ENCODE measurements at places on chromosomes 12 and 14.

DNA sequence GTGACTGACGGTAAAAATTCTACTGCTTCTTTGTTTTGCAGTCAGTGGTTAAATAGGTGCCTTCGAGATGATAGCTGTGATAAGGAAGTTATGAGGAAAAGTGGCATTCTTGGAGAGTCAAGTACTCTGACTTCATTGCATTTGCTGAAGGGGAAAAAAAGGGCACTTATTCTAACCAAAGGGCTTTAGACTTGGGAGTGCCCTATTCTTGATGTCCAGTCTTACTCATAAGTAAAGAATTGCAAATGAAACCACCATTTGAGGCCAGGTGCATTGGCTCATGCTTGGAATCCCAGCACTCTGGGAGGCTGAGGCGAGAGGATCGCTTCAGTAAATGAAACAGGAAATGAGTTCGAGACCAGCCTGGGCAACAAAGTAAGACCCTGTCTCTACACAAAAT lies 40.3 kb downstream of the BRAP start:
- no peak for DNase-seq

GRCh38 chr14:22836301-22837113 lies at the start of gene MMP14:
TSS of gene MMP14 (plus strand) at chr14:22836585. CDS start at chr14:22836818, 233 bp downstream.
- peak; percentile 79 for DNase-seq

DNA sequence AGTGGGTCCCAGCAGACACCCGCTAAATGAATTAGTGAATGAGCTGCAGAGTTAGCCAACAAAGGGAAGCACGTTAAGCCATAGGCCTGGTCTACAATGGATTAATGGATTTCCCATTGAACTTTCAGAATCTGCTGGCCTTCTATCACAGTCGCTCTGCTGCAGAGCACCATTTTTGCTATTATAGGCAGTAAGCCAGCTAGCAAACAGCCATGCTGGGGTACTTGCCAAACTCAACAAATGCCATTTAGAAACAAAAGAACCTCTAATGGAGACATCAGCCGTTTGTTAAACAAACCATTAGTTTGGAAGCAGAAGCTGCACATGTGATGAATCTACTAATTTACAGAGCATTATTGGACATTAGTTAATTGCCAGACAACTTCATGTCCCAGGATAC lies 181.1 kb upstream of the STXBP6 start:
- DNase-seq = no peak

GRCh38 chr12:2980630-2981029 lies 21.4 kb downstream of the TEAD4 start:
- DNase-seq = no peak

GRCh38 chr12:115918763-115919162 lies 358.7 kb downstream of the MED13L start:
- DNase-seq = peak; percentile 26

GRCh38 chr12:116201908-116202307 lies 75.6 kb downstream of the MED13L start:
- no peak for DNase-seq

GRCh38 chr12:2636741-2637340 lies 157.9 kb upstream of the FKBP4 start:
- no peak for DNase-seq

DNA sequence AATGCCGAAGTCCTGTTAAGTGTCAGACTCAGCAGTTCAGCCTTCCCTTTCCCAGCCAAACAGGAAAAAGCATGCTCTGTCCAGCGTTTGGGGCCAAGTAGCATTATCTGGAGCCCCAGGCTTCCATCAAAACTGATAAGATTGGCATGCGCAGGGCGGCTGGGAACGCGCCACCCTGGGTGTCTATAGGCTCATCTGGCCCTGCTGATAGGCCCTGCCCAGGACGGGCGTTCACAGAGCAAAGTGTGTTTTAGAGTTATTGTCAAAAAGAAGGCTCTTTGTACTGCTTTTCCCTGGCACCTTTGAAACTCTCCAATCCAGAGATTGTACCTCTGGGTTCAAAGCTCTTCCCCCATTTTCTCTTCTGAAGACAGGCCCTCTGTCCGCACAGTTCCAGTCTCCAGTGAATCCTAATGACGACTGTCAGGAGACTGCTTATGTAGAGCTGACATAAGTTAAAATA lies at the start of gene ART4:
ART4 (minus strand) TSS at position 102 of the 463 bp plus-strand sequence. CDS start 413 bp downstream, outside the sequence.
- DNase-seq = no peak

- no peak for DNase-seq
These were observed 4.9 kb downstream of the WSB2 start for GRCh38 chr12:118055865-118056773.

DNA sequence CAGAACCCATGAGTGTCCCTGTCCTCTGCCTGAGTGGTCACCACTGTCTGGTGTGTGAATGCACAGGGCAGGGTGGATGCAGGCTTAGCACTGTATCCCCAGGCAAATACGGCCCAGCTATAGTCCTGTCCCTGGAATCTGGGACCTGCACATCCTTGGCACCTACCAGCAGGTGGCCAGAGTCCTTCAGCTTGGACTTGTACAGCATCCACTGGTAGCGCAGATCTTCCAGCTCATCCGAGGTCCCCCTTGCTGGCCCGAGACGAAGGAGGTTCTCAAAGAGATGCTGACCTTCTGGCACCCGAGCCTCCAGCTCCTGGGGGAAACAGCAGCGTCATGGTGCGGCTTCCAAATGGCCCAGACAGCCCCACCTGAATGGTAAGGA lies 83.4 kb downstream of the SYNE3 start:
- no peak for DNase-seq

- DNase-seq = no peak
These were observed 3.3 kb downstream of the ENO2 start for GRCh38 chr12:6917491-6918231.

DNA sequence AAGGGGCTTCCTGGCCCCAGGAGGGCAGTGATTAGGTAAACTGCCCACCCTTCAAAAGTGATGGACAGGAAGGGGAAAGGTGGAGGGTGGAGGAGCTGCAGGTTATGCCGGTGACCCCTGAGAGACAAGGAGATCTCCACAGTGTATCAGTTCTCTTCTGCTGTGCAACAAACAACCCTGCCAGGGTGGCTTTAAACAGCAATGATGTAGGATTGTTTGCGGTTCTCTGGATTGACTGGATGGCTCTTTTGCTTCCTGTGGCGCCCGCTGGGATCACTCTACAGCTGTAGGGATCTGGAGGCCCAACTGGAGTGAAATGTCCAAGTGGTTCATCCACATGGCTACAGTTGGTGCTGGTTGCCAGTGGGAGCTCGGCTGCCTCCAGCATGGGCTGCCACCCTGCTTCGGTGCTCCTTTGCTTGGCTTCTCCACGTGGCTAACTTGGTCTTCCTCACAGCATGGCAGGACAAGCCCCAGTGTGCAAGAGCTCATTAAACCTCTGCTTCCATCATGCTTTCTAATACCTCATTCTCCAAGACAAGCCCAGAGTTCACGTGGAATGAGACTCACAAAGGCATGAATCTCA lies 8.6 kb upstream of the ANKRD9 start:
- no peak for DNase-seq

GRCh38 chr12:74170645-74171477 lies 366.8 kb upstream of the ATXN7L3B start:
- DNase-seq = no peak

- DNase-seq = no peak
These were observed 27.1 kb upstream of the LUM start for GRCh38 chr12:91138337-91138920.

DNA sequence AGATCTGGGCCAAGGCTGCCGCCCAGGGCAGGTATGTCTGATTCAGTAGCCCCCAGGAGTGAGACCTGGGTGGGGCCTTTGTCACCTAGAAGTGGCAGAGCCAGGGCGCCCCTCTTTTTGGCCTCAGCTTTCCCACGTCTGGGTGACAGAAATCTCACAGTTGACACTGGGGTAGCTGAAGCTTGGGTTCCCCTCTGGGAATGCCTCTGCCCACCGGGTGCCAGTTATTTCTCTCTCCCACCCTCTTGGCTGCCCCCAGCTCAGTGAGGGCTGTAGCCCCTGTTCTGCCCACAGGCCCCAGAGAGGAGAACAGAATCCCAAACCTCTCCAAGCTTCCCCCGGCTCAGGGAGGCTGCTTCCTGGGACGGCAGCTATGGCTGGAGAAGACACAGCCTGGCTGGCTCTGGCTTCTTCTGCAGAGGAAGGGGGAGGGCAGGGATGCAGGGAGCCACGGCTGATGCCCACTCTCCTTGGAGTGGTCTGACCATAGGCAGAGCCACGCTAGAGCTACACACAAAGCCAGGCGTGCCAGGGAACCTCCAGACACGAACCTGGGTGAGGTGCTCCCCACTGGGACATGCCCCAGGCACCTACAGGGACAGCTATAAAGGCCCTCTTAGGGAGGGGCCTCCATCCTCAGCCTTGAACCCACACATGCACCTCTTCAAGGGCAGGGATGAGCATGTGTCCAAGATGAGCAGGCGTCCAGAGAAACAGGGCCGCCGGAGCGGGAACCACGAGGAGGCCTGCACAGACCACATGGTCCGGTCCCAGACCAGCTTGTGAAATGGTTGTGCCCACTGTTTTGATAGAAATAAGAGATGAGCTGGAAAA lies 51.7 kb downstream of the BEGAIN start:
- DNase-seq = no peak

GRCh38 chr14:27410981-27411380 lies 813.1 kb upstream of the NOVA1 start:
- DNase-seq = no peak

GRCh38 chr14:97602438-97603117 lies 805.4 kb downstream of the VRK1 start:
- no peak for DNase-seq

- no peak for DNase-seq
These were observed 462.2 kb downstream of the LRIG3 start for GRCh38 chr12:58458102-58458501.

GRCh38 chr12:83408851-83409250 lies 722.1 kb downstream of the TMTC2 start:
- no peak for DNase-seq

GRCh38 chr12:12334367-12335040 lies 15.5 kb downstream of the MANSC1 start:
- DNase-seq = peak; percentile 60

DNA sequence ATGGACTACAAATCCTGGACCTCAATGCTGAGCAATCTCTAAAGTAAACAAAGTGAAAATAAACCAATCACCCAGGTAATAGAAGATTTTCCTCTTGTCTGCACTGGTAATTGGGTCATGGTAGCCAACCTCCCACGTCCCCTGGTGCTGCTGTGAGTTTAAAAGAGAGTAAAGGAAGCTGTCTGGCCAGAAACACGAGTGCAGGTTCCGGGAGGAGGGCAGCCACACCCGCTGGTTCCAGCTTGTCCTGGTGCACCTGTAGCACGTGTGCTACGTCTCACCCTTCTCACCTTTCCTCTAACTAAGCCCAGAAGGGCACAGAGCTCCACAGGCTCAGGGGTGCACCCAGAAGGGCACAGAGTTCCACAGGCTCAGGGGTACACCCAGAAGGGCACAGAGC lies 5.4 kb downstream of the CRACR2A start:
- DNase-seq = no peak

GRCh38 chr12:18546399-18546798 lies 191.4 kb downstream of the PLCZ1 start:
- DNase-seq = no peak

DNA sequence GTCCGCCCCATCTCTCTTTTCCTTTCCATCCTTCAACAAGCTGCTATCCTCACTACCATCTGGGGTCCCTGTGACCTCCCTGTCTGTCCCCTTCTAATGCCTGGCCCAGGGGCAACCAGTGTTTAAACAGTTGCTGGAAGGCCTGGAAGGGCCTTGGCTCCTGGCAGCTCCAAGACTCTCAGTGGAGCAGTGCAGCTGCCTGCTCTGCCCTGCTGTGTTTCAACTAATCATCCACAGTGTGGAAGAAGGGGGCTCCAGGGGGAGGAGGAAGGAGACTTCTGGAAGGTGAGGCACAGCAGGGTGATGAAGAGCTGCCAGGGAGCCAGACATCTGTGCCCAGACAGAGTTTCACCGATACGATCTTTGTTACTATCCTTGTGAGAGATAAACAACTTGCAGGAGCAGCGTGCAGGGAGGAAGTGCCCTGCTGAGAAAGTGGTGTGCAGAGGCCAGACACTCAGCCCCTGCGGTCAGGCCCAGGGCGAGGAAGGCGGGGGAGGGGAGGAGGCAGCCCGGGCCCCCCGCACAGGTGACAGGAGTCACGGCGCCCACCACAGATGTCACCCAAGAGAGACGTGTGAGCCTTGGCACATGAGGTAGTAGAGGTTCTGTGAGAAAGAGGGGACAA lies 1061.8 kb downstream of the BCL11B start:
- DNase-seq = no peak

DNA sequence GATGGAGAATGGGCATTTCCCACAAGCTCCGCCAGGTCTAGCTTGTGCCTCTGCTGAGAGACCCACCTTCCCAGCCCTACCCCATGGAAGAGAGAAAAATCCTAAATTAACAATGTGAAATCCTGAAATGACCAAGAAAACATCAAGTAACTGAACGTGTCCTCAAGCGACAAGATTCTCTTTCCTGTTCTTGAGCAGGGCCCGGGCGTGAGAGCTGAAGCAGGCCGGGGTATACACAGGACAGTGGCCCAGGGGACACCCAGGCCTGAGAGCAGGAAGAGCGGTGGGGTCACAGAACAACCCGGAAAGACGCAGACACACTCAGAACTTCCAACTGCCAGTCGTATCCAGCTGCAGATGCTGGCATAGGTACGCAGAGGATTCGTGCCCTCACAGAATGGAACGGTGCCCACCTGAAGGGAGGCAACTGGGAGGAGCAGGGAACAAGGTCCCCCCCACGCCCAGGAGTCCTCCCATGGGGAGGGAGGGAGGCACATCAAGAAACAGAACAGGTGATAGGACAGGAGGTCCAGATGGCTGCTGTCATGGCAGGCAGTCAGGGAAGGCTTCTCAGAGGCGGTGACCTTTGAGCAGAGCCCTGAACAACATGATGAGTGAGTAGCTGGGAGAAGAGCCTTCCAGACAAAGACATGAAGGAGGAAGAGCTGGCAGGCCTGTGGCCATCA lies 9.1 kb downstream of the RIMBP2 start:
- no peak for DNase-seq

DNA sequence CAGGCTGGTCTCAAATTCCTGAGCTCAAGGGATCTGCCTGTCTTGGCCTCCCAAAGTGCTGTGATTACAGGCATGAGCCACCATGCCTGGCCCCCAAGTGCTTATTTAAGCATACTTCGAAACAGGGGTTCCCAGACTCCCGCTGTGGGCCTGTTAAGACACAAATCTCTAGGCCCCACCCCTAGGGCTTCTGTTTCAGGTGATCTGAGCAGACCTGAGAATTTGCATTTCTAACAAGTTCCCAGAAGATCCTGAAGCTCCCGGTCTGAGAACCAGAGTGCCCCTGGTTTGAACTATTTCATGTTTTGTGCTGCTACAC lies 25.0 kb downstream of the GCH1 start:
- DNase-seq = no peak

GRCh38 chr12:46401662-46402061 lies 29.1 kb upstream of the SLC38A2 start:
- DNase-seq = peak; percentile 37

DNA sequence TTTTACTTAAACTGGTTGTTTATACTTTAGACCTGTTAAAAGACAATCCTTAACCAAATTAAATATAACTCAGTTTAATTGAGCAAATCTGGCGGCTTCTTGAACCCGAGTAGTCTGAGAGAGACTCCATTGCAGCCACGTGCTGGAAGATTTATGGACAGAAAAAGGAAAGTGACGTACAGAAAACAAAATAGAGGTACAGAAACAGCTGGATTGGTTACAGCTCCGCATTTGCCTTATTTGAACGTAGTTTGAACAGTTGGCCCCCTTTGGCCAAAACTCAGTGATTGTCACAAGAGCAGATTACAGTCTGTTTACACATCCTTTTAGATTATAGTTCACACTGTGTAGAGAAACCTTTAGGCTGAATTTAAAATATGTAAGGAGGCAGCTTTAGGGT lies 155.9 kb downstream of the RAD51B start:
- DNase-seq = no peak

Measured in suppressor macrophage (primary cell).